ENCODE measurements at places on chromosomes 5 and 9. TPM values are rescaled to one million over a fixed set of nuclear protein-coding genes. Genes with fewer than 3 reads are reported as not detected.

- no peak for DNase-seq
Observed at GRCh38 chr5:4185127-4185526, 589.5 kb downstream of the IRX1 start.

- no peak for DNase-seq
Observed at GRCh38 chr5:26884481-26884880, 153.9 kb downstream of the CDH9 start.

DNA sequence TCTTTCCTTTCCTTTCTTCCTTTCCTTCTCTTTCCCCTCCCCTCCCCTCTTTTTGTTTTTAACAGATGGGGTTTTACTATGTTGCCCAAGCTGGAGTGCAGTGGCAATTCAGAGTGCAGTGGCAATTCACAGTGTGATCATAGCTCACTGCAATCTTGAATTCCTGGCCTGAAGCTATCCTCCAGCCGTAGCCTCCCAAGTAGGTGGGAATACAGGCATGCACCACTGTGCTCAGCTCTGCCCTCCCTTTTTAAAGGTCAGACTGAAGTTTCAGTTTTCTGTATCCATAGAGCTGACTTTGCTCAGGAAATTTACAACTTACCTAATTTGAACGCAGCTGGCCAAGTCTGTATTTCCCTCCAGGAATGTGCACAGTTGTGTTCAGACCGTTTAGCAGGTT is 696 bp downstream of the CCL28 start:
- no peak for DNase-seq

DNA sequence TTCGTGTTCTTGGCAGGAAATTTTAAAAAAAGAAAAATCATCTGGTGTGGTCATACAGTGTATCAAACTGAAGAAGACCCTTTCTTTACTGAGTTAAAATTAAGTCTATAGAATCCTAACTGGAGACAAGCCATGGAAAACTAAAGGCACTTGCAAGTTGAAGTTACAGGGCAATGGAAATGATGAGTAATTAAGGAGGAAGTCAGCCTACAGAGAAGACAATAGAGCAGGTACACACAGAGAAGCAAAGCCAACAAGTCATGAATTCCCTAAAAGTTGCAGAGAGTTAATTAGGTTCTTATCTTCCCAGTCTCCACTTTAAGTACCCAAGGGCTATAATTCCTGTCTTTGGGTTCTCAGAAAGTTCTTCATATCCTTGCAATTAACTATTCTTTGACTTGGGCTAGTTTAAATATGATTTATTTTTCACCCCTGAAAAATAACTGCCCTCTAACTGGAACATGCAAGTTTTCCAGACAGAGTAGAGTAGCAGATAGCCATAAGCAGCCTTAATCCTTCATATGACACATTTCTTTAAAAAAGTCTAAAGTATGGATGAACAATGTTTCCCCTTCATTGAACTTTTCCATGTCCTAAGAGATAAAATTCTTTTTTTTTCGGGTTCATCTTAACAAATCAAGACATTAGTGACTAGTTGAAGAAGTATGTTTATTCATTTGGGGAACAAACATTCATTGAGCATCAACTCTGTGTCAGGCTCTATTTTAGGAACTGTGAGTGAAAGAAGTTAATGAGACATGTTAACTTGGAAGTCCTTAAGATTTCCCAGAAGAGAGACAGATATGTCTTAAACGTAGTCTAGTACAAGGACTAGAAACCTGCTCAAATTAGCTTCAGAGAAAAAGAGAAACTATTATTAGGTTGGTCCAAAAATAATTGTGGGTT is 5.2 kb upstream of the ITGA2 start:
- no peak for DNase-seq

DNA sequence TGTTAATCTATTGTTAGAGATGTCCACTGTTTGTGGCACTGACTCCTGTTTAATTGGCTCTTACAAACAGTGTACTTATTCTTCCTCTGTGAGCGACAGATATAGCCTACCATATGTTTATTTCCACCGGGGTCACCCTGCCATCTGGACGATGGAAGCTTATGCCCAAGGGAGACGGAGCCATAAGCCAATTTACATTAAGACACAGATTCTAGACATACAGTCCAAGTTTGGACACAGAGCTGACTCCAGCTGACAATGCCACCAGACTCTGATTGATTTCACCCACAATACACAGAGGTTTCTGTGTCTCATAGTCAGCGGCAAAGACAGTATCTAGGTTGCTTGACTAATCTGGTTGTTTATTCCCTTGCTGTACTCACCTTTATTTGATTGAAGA is 198.9 kb downstream of the ENC1 start:
- DNase-seq: no peak

Gene KIF4B
- not detected for total RNA-seq

Gene TMEM171
- total RNA-seq: not detected

Gene IPO11
- total RNA-seq: 16.1 TPM

Data from CD4-positive, alpha-beta T cell (primary cell).